ENCODE measurements at places on chromosomes 6 and 20.
A peak's percentile ranks its signal among the peaks of the same experiment; 100 is the strongest.

DNA sequence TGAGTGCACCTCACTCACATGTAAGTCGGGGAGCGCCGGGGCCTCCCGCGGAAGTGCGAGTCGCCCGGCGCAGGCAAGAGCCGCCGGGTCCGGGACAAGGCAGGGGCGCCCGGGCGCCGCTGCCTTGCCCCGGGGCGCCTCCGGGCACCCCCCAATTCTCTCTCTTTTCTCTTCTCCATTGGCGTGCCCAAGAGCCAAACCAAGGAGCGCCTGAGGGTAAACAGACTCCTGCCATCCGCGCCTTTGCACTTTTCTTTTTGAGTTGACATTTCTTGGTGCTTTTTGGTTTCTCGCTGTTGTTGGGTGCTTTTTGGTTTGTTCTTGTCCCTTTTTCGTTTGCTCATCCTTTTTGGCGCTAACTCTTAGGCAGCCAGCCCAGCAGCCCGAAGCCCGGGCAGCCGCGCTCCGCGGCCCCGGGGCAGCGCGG is 36.8 kb downstream of the GNAS start:
- no peak for DNase-seq

DNA sequence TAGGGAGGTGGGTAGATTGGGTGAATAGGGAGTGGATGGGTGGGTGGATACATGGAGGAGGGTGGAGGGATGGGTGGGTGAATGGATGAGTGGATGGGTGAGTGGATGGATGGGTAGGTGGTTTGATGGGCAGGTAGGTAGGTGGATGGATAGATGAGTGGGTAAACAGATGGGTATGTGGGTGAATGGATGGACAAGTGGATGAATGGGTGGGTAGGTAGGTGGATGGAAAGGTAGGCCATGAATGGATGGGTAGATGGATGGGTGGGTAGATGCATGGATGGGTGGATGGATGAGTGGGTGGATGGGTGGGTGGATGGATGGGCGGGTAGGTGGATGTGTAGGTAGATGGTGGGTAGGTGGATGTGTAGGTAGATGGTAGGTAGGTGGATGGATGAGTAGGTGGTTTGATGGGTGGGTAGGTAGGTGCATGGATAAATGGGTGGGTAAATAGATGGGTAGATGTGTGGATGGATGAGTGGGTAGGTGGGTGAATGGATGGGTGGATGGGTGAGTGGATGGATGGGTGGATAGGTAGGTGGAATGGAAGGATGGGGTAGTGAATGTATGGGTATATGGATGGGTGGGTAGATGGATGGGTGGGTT is 51.4 kb downstream of the NPEPL1 start:
- DNase-seq = no peak

DNA sequence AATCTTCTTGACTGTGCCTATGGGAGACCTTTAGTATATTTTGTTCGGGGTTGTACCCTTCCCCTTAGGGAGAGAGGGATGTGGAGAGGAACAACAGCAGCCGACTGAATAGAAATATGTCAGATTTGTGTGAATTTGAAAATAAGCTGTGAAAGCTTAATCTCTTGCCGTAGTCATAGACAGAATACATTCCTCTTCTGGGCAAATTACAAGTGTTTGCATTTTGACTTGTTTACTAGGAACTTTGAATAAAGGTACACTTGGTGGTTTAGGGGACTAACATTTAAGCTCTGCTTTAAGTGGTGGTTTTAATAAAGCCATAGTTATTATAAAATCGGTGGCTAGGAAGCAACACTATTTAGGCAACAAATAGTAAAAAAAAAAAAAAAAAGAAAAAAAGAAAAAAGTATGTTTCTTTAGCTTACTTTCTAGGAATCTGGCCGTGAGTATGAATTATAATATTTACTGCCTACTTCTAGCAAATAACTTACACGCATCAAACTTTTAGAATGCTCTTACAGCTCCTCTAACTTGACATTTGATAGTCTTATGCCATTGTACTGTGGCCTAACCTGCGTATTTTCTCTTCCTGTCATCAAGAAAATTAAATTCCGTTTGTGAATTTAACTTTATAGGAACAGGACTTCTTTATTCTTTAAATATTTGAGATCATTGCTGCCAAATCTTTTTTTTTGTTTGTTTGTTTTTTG is 65.1 kb downstream of the ZBTB2 start:
- DNase-seq = peak; percentile 3

DNA sequence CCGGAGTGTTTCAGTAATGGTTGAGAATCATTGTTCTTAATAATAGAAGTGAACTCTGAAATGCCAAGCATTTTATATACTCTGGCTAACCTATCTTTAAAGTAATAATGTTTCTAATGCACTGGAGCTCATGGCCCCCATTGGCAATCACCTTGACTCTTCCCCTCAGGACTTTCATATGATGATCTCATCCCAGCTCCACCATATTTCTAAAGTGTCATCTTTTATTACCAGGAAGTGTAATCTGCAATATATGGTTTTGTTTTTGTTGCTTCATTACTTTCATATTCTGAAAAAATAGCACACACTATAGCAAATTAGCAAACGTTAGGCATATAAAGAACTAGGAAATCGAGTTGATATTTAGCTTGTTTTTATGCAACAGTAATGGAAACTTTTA is 60.3 kb downstream of the TULP4 start:
- DNase-seq = no peak

DNA sequence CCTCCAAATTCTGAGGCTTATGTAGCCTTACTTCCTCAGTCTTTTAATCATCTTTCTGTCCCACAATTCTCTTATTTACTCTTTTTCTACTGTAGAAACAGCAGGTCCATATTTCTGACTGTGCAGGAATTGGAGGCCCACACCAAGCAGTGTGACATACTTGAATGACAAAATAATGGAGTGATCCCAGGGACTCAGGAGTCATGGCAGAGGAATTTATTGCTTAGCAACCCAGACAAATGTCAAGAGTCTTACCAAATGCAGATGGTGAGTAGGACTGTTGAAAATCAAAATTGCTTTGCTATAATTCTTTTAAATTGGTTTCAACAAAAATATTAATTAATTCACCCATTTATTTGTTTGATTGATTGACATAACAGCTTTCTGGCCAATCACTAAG is 59.9 kb downstream of the HTR1B start:
- no peak for DNase-seq

- no peak for DNase-seq
These were observed 178.4 kb upstream of the ARID1B start for GRCh38 chr6:156598855-156599180.

- DNase-seq = no peak
These were observed 184.2 kb downstream of the CDH4 start for GRCh38 chr20:61436283-61436666.

DNA sequence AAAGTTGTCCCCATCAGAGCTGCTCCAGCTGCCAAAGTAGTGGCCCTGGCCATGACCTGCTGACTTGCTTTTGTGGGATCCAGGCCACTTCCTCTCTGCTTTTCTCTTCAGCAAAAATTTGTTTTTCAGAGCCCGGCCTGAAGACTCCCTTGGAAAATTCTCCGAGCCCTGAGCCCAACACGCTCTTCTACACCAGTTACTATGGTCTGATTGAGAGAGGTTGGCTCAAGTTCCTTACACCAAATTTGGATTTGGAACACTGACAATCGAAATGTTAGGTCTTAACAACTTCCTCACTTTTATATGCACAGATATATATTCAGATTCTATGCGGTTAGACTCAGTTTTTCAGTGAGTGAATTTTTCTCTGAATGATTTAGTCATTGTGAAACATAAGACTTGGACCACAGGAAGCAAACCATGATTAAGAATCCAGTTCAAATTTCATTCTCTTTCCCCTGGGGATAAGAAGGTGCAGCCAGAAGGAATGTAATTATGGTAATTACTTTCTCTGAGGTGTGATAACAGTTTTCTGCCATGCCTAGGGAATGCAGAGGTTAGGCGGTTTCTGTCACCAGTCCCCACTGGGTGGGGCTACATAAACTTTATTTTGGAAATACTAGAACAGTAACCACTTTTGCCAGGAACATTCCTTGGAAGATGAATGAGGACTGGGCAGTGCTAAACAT is 365.2 kb downstream of the SYNE1 start:
- no peak for DNase-seq

DNA sequence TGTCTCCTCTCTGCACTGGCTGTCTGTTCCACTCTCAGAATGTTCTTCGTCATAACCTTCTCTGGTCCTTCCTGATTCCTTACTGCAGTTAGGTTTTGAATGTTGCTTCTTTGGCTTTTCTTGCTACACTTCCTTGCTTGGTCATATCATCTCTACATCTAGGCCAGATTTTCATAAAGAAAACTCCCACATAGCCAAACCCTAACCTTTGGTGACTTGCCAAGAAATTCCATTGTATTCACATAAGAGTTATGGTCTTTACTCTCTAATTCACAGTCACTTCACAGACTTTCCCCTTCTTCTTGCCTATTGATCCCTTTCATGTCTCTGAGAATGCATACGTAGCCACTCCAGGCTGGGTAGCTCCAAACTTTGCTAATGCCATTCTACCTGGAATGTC is 41.9 kb upstream of the SIM1 start:
- DNase-seq = no peak

GRCh38 chr6:168368066-168368820 is 48.7 kb upstream of the DACT2 start:
- DNase-seq = no peak

- DNase-seq = peak; percentile 64
These were observed 102.1 kb downstream of the ATG5 start for GRCh38 chr6:106223300-106223930.

- DNase-seq = no peak
These were observed 134.0 kb upstream of the SNX9 start for GRCh38 chr6:157688960-157689599.

- no peak for DNase-seq
These were observed 11.2 kb downstream of the PDYN start for GRCh38 chr20:1982686-1983085.

GRCh38 chr20:38434301-38434741 is 807 bp downstream of the SNHG17 start:
- no peak for DNase-seq

DNA sequence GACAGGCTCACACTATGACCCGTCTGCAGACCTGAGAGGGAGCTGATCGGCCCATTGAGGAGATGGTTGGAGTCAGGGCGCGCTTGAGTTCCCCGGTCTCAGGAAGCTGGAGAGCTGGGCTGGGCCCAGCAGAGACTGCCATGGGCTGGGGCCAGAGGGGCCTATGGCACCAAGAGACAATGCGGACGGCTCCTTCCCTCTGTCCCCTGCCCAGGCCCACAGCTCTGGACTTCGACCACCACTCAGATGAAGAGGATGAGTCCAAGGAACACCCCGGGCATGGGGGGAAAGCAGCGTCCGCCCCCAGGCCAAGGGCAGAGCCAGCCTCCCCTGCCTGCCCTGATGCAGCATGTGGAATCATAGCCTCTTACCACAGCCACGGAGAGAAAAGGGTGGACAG is 40.2 kb upstream of the PHACTR3 start:
- no peak for DNase-seq

GRCh38 chr6:108176281-108177089 is 10.7 kb downstream of the NR2E1 start:
- DNase-seq = no peak

DNA sequence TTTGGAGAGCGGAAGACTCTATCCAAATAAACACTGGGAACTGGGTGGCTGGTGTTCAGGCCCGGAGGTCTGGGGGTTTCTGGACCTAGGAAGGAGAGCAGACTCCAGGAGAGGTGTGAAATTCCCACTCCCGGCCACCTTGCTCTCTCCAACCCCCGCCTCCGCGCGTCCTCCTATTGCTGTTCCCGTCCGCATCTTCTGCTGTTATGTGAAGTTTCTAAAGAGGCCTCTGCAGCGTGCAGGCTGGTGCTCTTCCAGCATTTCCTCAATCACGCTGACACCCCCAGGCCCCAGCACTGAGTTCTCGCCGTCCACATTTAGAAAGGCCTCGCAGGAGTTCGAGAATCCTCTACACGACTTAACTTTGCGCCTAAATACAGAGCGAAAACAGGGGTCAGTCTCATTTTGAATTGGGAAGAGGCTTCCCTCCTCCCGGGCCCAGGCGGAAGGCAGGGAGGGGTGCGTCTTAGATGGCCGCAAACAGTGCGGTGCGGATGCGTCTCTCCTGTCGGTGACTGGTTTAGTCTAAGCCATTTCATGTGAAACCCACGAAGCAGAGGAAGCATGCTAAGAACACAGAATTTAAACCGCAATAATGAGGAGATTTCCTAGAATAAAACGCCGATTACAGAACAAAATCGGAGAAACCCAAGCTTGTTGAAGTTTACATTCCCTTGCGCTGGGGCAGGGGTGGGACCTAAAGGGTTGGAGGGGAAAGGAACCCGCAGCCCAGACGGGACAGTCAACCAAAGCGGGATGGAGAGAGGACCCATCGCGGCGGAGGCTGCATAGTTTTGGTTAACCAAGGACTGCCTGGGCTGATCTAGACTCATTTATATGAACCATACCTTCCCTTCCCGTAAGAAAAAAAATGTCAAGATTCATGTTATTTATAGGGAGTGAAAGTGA is 4.0 kb upstream of the FOXF2 start:
- no peak for DNase-seq

DNA sequence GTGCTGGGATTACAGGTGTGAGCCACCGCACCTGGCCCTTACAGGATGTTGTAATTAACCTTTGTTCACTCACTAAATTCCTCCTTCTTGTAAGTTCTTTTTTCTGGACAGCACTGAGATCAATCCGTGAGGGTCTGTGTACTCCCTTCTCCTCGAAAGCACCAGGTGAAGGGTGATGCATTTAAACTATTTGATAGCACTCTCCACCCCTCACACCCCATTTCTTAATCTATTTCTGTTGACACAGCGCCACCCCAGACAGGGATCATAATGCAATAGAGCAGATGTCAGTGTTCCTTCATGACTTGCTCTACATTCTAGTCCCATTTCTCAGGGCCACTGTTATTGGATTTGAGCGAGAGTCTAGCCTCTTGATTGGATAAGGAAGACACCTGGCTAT is 46.3 kb downstream of the PPP1R14C start:
- no peak for DNase-seq

- peak; percentile 74 for DNase-seq
These were observed at the start of gene B3GALT4 for GRCh38 chr6:33276864-33277662. Gene B3GALT4, plus strand, starts transcription at chr6:33277123. Its CDS starts 297 bp downstream, at chr6:33277420.

DNA sequence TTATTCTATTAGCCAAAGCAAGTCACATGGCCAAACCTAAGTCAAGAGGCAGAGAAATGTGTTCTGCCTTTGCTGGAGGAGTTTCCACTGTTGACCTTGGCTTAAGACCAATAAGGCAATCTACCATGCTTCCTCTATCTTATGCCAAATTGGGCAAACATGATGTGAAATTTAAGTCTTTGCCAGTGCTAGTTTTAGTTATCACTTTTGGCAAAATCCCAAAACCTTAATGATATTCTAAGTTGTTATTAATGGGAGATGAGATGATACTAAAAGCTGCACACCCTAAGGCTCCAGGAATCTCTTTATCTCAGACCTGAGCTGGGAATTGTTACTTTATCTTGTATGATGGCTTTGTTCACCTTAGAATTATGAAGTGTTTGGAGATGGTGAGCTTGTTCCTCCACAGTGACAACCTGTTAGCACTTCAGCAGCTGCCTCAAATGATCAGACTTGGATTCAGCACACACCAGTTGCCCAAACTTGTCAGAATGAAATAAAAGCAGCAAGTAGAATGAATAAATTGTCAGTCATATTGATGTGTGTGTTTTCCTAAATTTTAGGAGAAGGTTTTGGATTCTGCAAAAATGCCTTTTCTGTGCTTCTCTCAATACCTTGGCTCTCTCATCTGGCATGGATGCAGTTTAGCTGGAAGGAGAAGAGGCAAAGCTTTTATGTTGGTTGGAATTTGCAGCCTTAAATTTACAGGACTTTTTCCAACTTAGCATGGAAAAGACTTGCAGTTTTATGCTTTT is 49.3 kb downstream of the RIN2 start:
- no peak for DNase-seq

- DNase-seq = no peak
These were observed 182.8 kb downstream of the PTPRK start for GRCh38 chr6:128337619-128338018.

GRCh38 chr6:42735976-42736375 is 9.9 kb downstream of the TBCC start:
- peak; percentile 83 for DNase-seq
